A549 treated with CORT108297 at 1 μM for 4 hours (cell line): ENCODE measurements at places on chromosomes 13 and 19. TPM values are rescaled to one million over a fixed set of nuclear protein-coding genes. Genes with fewer than 3 reads are reported as not detected.

The CYP2A7 gene
- total RNA-seq = not detected in 5 replicates

The TGFBR3L gene
- total RNA-seq = 0.73 to 2.3 TPM (median 2.1 TPM) in 5 replicates

The MED29 gene
- total RNA-seq = 61.9 to 70.6 TPM (median 65.2 TPM) in 5 replicates

The NLRP7 gene
- total RNA-seq = not detected in 5 replicates

The TRAPPC6A gene
- 39.2 to 45.1 TPM (median 43.3 TPM) in 5 replicates for total RNA-seq

The KIR3DL1 gene
- total RNA-seq = not detected in 5 replicates

The FRY gene
- total RNA-seq = 0.01 to 0.09 TPM (median 0.03 TPM) in 4 of 5 replicates, not detected in the other

The TMPRSS9 gene
- total RNA-seq = 0.03 to 0.19 TPM (median 0.08 TPM) in 3 of 5 replicates, not detected in the others

The LILRA2 gene
- total RNA-seq = not detected in 5 replicates

The PGLYRP2 gene
- total RNA-seq = 0.05 TPM in 1 of 5 replicates, not detected in the others

The CLC gene
- total RNA-seq = not detected in 5 replicates

The GFY gene
- total RNA-seq = 0.14 to 0.27 TPM (median 0.18 TPM) in 5 replicates

The CYP4F2 gene
- total RNA-seq = 0.05 to 0.25 TPM (median 0.18 TPM) in 5 replicates

The KASH5 gene
- 0.05 to 0.12 TPM (median 0.07 TPM) in 4 of 5 replicates, not detected in the other for total RNA-seq

The FCGBP gene
- 0.45 to 1.2 TPM (median 0.91 TPM) in 5 replicates for total RNA-seq

The ICAM5 gene
- 0.47 to 1.3 TPM (median 1.0 TPM) in 5 replicates for total RNA-seq

The LIPE gene
- total RNA-seq = 1.5 to 3.1 TPM (median 2.4 TPM) in 5 replicates

The SLC1A5 gene
- 235 to 281 TPM (median 252 TPM) in 5 replicates for total RNA-seq

The TMEM221 gene
- total RNA-seq = 0.58 to 1.1 TPM (median 0.84 TPM) in 5 replicates

The SKA3 gene
- total RNA-seq = 13.2 to 14.6 TPM (median 13.9 TPM) in 5 replicates

The DAND5 gene
- total RNA-seq = 0.03 to 0.08 TPM (median 0.06 TPM) in 5 replicates

The SYNGR4 gene
- total RNA-seq = 2.5 to 3.7 TPM (median 3.2 TPM) in 5 replicates

The ZIC2 gene
- total RNA-seq = 6.9 to 10.6 TPM (median 9.4 TPM) in 5 replicates

The ARL11 gene
- not detected in 5 replicates for total RNA-seq

The RSPH6A gene
- not detected in 5 replicates for total RNA-seq

The RFPL4AL1 gene
- 0.28 TPM in 1 of 5 replicates, not detected in the others for total RNA-seq

The PEG3 gene
- not detected in 5 replicates for total RNA-seq

The SIGLEC11 gene
- not detected in 5 replicates for total RNA-seq

The MYCBP2 gene
- 16.6 to 21.2 TPM (median 20.5 TPM) in 5 replicates for total RNA-seq

The AMH gene
- total RNA-seq = 8.6 to 21.2 TPM (median 19.8 TPM) in 5 replicates

The PROSER1 gene
- 9.7 to 12.9 TPM (median 11.5 TPM) in 5 replicates for total RNA-seq
